ENCODE measurements at places on chromosomes 1 and 21. TPM values are rescaled to one million over a fixed set of nuclear protein-coding genes. Genes with fewer than 3 reads are reported as not detected.

Gene CYYR1
- 4.1 TPM for total RNA-seq

DNA sequence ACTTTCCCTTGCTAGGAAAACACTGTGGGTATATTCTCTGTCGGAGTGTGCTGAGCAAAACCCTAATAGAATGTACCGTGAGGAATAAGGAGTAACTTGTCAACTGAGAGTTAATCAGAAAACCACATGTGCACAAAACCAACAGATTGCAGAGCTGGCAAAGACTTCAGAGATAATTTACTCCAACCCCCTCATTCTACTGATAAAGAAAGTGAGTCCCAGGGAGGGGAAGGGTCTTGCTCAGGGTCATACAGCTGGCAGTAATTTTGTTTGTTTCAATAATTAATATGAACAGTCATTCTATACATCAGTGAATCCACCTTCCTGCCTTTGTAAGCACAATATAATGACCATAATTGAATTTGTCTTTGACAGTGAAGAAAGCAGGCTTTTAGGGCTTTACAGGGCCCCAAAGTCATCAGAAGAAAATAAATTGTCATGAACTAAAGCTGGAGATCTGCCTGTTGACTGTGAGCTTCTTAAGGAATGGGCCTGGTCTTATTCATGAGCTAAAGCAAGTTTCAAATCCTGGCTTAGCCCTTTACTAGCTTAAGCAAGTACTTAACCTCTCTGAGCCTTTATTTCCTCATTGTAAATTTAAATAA lies 67.2 kb upstream of the HOOK1 start:
- H3K27ac ChIP-seq, result no peak overlapping the region
- peaks cover 22% of the 10 kb centered on the region for H3K4me1 ChIP-seq
- no peaks in the 10 kb centered on the region for H3K36me3 ChIP-seq
- DNase-seq, result no peak
- no peak overlapping the region for H3K4me3 ChIP-seq
- H3K27me3 ChIP-seq, result no peaks in the 10 kb centered on the region

Gene SEC16B
- total RNA-seq, result 5.7 TPM

GRCh38 chr1:93616996-93617669 lies 64.5 kb downstream of the BCAR3 start:
- no peak overlapping the region for H3K4me3 ChIP-seq
- no peak for DNase-seq
- no peaks in the 10 kb centered on the region for H3K27me3 ChIP-seq
- no peaks in the 10 kb centered on the region for H3K36me3 ChIP-seq
- peak overlapping the region; percentile 90 for H3K27ac ChIP-seq

Gene LCE1A
- total RNA-seq, result not detected
